Stimulated activated CD4-positive, alpha-beta T cell treated with anti-CD3 and anti-CD28 coated beads, Interleukin-15, amount 100 ng/mL, for 24 hours (primary cell): ENCODE measurements at places on chromosomes 2 and 18.

- no peak for DNase-seq
Observed at GRCh38 chr18:46538376-46538775, 118.6 kb downstream of the LOXHD1 start.

DNA sequence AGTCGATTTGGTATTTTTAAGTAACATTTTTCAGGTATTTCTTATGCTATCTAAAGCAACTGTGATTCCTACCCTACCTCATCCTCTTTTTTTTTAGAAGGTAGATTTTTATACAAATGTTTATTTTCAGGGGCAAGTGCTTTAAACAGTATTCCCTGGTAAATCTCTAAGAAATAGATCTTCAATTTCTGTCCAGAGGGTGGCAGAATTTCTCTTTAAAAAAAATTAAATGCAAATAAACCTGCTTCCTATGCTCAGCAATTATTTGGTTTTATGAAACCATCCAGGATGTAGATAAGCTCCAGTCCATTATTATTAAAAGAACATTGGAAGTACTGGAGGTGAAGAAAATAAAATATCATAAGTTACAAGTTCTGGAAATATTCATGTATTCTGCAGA is 191.9 kb downstream of the MYO3B start:
- DNase-seq = no peak

DNA sequence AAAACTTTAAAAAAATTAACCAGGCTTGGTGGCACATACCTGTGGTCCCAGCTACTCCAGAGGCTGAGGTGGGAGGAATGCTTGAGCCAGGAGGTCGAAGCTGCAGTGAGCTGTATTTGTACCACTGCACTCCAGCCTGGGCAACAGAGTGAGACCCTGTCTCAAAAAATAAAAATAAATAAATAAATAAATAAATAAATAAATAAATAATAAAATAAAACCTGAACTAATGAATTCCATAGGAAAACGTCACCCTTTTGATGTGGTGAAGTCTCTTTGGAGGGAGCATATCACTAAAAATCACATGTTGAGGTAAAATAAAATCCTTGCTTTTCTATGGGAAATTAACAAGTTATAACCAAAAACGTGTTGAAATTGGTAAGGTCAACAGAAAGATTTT is 29.6 kb upstream of the ITGAV start:
- DNase-seq = no peak

DNA sequence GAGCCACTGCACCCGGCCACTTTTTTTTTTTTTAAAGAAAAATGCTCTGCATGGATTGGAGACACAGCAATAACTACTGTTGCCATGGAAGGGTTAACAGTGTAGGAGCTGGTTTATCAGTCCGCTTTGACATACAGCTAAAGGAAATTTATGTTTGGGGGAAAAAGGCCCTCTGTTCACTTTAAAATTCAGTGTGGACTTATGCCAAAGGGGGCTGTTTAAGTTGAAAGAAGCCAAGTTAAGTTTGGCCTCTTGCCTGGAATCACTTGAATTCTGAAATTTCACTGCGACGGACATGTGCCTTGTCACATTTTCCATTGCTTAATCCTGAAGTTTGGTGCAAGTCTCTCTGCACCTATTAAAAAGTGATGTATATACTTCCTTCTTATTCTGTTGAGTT is 3.1 kb downstream of the KCNE4 start:
- no peak for DNase-seq

- DNase-seq = peak; percentile 70
Observed at GRCh38 chr2:64654063-64654811, 524 bp upstream of the SERTAD2 start.

- DNase-seq = no peak
Observed at GRCh38 chr2:127102521-127103242, 4.3 kb downstream of the BIN1 start.

- no peak for DNase-seq
Observed at GRCh38 chr18:29326214-29326613, 1149.3 kb upstream of the CDH2 start.

GRCh38 chr2:86433137-86433536 is 8.0 kb upstream of the KDM3A start:
- DNase-seq = no peak

- no peak for DNase-seq
Observed at GRCh38 chr18:39773646-39774045, 2181.4 kb upstream of the PIK3C3 start.

- no peak for DNase-seq
Observed at GRCh38 chr2:104572834-104573233, 281.1 kb upstream of the POU3F3 start.

DNA sequence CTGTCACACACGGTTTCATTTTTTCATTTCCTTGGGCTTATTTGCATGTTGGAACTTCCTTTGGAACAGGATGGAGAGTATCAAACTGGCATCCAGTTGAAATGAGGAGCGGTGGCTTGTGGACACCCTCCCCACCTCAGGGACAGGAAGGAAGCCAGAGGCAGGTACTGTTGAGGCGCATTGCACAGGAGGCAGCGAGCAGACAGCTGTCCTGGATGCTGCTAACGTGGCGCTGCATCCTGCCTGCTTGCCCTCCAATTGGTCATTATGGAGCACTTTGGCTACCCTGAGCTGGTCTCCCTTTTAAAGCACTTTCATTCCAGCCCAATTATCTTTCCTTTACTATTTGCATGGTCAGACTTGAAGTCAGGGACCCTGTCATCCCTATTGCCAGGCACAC is 80.7 kb upstream of the ITGA4 start:
- no peak for DNase-seq

DNA sequence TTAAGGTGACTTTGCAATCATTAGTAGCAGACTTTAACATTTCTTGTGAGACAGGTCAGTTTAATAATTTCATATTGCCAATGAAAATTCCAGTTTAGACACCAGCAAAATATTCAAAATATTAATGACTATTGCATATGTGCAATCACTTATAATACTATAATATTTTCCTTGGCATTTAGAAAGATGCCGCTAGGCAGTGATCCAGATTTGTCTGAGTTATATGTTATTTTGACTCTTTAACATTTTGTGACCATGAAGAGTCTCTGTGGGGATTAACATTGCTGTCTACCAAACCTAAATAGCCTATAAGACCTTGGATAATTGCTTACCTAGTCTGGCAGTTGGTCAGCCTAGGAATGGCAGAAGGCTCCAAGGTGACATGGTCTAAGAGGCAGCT is 389.6 kb downstream of the THSD7B start:
- DNase-seq = no peak

GRCh38 chr18:3226048-3226447 is 6.3 kb upstream of the MYOM1 start:
- DNase-seq = no peak

DNA sequence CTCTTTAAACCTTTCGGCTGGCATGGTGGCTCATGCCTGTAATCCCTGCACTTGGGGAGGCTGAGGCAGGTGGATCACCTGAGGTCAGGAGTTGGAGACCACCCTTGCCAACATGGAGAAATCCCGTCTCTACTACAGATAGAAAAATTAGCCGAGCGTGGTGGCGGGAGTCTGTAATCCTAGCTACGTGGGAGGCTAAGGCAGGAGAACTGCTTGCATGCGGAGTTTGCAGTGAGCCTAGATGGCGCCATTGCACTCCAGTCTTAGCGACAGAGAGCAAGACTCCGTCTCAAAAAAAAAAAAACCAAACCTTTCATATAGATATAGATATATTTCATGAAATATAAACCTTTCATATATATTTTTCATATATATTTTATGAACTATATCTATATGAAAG is 864.7 kb downstream of the TRIB2 start:
- DNase-seq = no peak

DNA sequence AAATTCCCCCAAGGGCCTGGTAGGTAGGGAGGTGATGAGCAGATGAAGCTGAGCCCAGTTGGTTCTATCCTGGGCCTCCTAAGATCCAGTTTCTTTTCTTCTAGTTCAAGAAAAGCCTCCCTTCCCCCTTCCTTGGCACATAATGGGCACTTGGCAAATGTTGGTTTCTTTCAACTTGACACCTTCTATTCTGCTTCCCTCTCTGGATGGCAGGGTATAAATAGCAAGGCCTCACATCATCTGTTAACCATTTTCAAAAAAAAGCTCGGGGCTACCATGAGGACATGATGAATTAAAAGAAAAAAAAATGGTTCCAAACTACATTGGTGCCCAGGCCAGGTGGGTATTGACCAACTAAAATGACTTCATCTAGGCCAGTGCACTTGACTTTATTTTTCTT is 29.9 kb downstream of the CTAGE1 start:
- no peak for DNase-seq

- no peak for DNase-seq
Observed at GRCh38 chr2:191247381-191248057, 2.3 kb downstream of the MYO1B start.

- no peak for DNase-seq
Observed at GRCh38 chr2:83320053-83320452, 1139.0 kb downstream of the SUCLG1 start.

GRCh38 chr2:188576651-188577050 is 285.0 kb downstream of the GULP1 start:
- DNase-seq = no peak

DNA sequence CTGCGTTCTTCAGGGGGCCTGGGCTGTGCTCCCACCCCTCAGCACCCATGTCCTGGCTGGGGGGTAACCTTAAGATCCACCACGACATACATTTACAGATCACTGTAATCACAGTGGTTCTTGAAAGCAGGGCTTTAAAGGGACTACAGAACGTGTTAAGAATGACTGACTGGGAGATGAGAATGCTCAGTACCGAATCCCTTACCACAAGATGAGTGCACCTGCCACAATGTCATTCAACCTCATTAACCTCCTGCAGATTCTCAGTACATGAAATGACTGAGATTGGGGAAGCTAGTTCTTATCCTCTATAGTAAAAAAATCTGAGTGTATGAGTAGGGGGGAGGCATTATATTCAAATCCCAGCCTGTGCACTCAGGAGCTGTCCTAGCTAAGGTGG is 10.5 kb upstream of the PIEZO2 start:
- DNase-seq = no peak

GRCh38 chr2:20919297-20919800 is 96.4 kb upstream of the LDAH start:
- DNase-seq = no peak

- DNase-seq = no peak
Observed at GRCh38 chr2:211598238-211598637, 940.4 kb downstream of the ERBB4 start.

DNA sequence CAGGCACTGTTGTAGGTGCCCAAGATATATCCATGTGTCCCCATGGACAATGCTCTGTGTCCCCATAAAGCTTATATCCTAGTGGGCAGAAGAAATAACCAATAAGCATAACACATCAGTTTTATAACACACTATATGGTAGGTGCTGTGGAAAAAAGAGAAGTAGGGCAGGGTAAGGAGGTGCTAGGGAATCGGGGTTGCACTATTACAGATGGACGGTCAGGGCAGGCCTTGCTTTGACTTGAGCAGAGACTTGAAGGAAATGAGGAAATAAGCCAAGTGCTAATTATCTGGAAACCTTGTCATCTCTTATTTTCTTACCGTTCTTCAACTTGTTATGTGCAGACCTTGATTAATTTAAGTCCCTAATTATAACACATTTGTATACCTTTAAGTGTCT is 82.0 kb downstream of the PHLPP1 start:
- DNase-seq = no peak

DNA sequence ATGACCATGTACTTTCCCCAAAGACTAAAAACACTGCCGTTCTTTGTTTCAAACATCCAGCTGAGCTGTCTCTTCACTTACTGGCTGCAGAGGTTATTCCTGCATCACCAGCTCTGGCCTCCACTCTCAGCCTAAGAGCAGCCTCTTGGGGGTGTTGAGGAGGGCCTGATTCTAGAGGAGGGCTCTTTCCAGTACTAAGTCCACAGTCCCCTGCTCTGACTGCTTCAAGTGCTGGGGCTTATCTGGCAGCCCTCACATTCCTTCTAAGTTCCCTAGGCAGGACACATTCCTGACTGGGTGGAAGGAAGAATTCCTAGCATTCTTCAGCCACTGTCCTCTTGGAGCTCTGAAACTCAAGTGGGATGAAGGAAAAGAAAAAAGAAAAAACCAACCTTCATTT is 32.9 kb upstream of the EHBP1 start:
- no peak for DNase-seq

GRCh38 chr2:50674876-50675275 is 357.1 kb downstream of the NRXN1 start:
- peak; percentile 1 for DNase-seq

DNA sequence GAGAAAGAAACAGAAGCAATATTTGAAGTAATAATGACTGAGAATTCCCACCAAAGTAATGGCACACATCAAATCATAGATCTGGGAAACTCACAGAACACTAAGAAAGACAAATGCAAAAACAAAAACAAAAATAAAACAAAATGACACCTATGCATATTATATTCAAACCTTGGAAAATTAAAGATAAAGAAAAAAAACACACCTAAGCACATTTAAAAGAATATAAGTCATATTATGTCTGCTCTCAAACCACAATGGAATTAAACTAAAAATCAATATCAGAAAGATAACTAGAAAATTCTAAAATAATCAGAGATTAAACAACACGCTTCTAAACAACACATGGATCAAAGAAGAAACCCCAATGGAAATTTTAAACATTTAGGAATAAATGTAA is 59.7 kb upstream of the GALNT5 start:
- no peak for DNase-seq

DNA sequence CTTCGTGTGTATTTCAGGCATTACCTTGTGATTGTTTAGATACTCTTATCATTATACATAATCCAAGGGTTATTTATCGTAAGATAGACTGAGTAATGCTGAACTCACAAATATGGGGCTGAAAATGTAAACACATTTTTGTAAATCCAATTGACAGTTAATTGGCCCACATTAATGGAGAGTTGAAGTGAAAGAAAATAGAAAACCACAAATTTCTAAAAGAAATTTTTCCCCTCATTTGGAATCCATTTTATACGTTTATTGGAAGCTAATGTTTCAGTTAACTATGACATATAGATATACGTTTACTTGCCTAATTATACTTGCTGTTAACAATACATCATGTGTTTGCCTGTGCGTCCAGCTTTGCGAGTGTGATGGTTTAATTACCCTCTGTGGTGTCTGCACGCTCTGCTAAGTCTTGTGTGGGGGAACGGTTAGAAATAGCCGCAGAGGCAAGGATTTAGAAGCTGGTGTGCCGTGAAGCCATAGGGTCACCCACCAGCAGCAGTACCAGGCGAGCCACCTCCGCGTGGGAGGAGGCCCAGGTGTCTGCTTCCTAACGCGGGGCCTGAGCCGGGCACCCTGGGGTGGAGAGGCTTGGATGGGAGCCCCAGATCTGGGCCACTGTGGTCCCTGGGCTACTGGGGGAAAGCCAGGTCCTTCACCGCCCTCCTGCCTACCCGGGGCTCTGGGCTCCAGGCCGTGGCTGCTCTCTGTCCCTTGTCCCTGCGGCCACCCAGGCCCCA is 38.0 kb downstream of the TSHZ1 start:
- no peak for DNase-seq

GRCh38 chr2:220259662-220260061 is 632.2 kb downstream of the SLC4A3 start:
- no peak for DNase-seq

DNA sequence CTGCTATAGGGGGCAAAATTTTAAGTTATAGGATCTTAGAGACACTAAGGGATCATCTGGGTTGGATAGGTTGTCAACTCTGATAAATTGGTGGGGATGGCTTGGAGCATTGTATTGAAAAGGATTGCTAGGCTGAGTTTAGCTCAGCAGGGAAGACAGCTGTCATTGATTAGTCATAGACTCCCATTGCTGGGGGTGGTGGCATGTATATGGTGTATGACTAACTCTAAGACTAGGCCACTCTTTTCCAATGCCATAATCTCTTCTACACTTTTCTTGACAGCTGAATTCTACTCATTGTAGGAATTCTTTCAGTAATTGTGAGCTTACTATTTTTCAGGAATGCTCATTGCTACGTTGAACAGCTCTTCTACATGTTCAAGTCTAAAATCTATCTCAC is 81.3 kb upstream of the PELI1 start:
- DNase-seq = peak; percentile 32
